Stimulated activated CD4-positive, alpha-beta T cell treated with anti-CD3 and anti-CD28 coated beads, TNF-alpha, amount 100 ng/mL, for 1 hour (primary cell): ENCODE measurements at places on chromosomes 3 and 15.

GRCh38 chr3:4634894-4635293, 141.7 kb downstream of the ITPR1 start:
- DNase-seq: no peak

- DNase-seq: no peak
These were observed 60.8 kb upstream of the GALNT15 start for GRCh38 chr3:16113704-16114103.

DNA sequence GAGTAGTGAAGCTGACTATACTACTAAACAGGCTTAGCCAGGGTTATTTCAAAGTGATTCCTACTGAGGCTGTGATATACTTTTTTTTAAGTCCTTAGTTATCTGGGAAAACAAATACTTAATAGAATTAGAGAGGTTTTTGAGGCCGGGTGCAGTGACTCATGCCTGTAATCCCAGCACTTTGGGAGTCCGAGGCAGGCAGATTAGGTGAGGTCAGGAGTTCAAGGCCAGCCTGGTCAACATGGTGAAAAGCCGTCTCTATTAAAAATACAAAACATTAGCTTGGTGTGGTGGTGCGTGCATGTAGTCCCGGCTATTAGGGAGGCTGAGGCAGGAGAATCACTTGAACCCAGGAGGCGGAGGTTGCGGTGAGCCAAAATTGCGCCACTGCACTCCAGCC, 34.2 kb downstream of the PRTG start:
- no peak for DNase-seq

- DNase-seq: no peak
These were observed 143.0 kb downstream of the RYR3 start for GRCh38 chr15:33453761-33454160.

GRCh38 chr3:135034891-135035440, 239.9 kb downstream of the EPHB1 start:
- no peak for DNase-seq

DNA sequence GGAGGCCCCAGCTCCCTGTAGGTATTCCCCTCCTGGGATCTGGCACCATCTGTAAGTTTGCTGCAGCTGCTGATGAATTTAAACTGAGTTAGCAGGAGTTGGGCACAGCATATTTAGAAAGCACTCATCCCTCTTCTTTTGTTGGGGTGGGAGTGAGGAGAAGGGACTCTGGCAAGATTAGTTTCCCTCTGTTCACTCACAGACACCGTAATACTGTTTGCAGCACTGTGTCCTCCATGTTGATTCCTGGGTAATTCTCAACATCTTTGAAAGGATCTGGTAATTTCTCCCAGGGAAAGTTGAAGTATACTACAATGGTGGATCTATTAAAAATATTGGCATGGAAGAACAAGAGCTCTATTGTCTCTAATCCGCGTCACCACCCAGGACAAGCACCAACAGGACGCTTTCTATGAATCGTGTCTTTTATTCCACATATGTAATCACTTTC, 173.3 kb downstream of the RBMS3 start:
- no peak for DNase-seq

DNA sequence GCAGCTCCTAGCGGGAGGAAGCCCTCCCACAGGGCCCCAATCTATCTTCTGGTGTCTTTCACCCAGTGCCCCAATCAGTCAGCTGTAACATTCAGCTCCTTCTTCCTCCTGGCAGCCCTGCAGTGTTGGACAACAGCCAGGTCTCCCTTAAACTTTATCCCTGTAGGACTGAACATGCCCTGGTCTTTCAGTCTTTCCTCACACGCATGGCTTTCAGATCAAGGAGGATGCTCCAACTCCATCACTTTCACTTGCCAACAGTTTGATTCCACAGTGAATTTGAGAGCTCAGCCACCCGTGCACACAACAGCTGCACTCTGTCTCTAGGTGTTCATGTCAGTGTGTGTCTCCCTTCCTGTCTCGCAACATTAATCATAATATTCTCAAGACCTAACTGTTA, 28.5 kb upstream of the LRRC34 start:
- no peak for DNase-seq

DNA sequence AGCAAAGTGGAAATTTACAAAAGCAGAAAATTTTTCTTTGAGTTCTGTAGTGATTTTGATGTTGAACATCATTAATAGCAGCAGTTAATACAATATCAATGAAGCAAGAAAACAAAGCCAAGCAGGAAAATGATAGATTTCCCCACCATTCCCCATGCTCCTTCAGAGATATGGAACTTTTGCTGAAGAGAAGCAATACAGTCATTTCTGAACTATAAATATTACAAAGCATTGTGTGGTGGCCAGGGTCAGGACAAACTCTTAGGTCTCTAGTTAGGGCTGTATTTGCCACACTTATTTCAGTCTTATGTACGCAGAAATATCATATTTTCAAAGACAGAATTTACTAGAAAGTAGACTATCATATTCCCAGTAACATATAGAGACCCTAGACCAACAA, 88.8 kb upstream of the P3H2 start:
- DNase-seq: no peak

DNA sequence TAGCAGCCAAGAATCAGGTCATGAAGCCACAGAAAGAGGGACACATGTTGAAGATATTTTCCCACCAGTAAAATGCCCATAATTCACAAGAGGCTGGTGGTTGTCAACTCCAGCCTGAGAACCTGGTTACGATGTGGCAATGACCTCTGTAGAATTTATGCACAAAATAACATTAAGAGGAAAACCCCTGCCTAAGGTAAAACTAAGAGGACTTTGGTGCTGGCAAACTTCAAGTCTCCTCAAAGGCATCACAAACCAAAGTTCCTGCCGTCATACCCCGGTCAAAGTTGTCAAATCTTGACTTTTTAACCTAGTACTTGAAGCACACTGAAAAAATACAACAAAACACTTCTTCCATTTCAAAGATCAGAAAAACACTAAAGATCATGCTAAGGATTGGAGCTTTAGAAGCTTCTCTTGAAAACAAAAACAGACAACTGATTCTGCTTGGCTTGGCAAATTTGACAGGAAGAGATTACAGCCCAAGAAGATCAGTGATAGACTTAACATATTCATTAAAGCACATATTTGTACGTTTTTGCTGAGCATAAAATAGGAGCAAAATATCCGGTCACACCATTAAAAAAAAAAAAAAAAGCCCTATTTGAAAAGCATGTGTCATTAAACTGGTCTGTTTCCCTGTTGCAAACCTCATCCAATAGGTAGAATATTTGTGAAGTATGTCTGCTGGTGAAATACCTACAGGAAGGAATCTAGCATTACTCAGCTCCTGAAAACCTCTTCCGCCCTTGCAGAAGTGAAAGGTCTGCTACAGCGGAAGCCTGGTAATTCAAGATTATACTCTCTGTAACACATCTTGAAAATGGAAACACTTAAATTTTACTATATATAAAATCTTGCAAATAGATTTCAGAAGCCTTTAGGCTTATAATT, 22.8 kb downstream of the EIF4E3 start:
- DNase-seq: no peak

DNA sequence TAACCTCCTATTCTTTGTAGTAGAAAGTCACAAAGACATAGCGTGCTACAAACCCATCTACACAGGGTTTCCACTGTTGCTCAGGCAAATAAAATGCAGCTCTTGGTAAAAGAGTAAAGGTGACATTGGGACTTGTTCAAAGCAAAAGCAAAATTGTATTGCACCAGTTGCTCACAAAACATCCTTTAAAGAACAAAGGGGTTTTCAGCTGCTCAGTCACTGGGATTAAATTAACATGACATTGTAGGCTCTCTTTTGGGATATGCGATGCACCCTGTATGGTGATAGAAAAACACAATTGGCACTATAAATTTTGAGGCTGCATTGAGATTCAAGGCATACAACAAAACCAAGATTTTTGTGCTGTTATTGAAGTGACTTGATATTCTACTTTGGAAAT, 447.3 kb upstream of the CNTN3 start:
- no peak for DNase-seq
